ENCODE measurements at places on chromosomes 5 and 9.

- DNase-seq: no peak
Observed at GRCh38 chr5:63919763-63920478, 42.3 kb downstream of the HTR1A start.

DNA sequence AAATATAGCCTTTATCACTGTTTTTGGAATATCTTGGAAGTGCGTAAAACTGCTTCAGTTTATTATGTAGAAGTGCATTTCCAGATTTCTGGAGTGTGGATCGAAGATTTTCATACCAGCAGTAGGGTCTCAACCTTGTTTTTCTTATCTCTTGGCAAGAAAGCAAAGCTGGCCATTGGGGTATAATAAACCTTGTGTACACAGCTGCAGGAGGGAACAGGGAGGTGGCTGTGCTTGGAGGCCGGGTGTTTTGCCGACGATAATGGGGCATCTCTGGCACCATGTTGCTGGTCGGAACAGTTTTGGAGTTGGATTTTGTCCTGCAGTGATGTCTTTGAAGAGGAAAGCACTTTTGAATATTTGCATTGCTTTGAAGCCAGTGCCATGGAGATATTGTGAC is 308.8 kb upstream of the DMRT1 start:
- no peak for DNase-seq

DNA sequence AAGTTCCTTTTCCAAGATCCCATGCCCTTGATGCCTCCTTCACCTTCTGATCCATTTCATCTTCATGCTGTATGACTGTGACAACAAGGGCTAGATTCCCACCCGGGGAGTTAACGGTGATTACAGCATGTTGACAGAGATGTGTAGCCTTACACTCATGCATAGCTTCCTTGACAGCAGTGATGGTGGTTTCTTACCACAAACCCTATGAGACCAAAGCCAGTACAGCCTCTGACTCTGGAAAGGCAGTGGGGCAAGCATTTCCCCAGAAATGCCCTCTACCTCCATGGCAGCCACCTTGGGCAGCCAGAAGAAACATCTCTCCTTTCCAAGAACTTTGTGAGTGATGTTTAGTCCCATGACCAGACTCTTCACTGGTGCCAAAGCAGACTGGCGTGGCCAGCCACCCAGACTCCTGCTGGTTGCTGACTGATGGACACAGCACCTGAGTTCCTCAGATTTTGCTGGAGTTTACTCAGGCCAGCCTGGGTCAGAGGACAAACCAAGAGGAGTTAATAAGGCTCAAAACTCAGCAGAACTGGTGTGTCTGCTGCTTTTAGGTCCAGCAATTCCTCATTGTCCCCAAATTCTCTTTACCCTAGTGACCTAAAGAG is 199.7 kb upstream of the SLC27A6 start:
- no peak for DNase-seq

GRCh38 chr5:74948031-74948546 is 81.9 kb upstream of the FAM169A start:
- DNase-seq: peak; percentile 29

- DNase-seq: no peak
Observed at GRCh38 chr5:88879724-88880123, 3.3 kb downstream of the MEF2C start.

Measured in fibroblast of skin of right quadriceps (primary cell).